ENCODE measurements at places on chromosomes 6 and 20.

DNA sequence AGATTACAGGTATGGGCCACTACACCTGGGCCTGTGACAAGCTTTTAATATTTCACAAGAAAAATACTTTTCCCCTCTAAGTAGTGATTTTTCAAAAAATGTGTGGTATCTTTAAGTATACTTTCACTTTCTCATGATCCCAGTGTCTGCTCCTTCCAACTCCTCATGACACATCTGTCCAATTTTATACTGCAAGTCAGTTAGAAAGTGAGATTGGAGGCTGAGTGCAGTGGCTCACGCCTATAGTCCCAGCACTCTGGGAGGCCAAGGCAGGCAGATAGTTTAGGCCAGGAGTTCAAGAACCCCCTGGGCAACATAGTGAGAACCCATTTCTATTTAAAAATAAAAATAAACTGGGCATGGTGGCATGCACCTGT is 20.2 kb downstream of the PIM1 start:
- no peak for DNase-seq

DNA sequence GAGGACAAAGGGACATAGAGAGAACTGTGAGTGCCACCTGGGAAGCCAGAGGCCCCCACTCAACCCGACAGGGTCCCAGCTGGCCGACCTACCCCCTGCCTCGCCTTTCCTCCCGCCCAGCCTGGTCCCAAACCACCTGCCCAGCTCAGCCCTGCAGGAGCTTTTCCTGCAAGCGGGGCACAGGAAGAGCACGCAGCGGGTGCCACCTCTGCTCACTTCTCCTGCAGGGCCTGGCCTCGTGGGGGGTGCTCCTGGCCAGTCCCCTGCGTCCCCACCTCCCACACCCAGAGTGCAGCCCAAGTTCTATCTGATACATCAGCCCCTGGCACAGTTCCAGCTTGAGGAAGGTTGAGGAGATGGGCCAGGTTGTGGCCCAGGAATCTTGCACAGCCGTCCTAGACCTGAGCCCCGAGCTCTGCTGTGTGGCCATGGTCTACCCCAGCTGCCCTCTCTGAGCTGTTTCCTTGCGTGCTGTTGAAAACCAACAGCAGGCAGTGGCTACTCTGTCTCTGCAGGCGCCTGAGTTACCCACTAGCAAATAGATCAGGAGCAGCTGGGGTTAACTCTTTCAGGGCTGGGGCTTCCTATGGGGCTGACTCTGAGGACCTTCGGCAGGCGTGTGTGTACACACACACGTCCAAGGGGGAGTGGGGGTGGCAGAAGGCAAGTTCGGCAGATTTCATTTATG is 1.7 kb downstream of the NECAB3 start:
- DNase-seq = no peak

- no peak for DNase-seq
These were observed 172.4 kb upstream of the SSTR4 start for GRCh38 chr20:22862671-22863230.

- no peak for DNase-seq
These were observed 14.3 kb downstream of the B4GALT5 start for GRCh38 chr20:49699200-49699992.

- no peak for DNase-seq
These were observed 28.7 kb downstream of the TXNDC5 start for GRCh38 chr6:7881765-7882500.

DNA sequence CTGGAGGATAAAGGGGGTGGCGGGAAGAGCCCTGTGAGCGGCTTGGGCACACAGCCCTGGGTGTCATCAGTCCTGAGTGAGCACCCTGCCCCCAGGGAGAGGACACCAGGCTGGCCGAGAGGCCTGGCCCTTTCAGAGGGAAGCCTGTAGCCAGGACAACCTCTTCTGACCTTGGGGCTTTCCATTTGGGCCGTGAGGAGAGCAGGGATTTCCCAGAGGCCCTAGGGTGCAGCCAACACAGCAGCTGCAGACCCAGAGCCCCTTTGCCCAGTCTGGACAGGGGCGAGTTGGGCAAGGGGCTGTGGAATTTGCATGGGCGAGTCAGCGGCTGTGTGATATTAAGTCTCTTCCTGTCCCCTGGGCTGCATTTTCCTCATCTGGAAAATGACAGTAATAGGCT is 6.3 kb downstream of the MAP1LC3A start:
- no peak for DNase-seq

DNA sequence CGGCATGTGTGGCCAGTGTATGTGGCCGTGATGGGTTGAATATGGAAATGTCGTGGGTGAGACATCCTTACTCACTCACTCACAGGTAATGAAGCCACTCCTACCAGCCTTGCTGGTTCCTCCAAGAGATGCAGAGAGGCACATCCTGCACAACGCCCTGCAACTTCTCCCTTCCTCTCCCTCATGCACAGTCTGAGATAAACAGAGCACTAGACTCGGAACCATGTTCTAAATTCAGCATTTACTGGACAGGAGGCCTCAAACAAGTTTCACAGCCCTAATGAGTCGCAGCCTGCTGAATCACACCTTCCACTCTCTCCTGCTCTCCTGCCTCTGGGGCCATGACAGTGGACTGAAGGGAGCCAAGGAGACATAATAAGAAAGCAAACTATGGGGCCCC is 91.2 kb downstream of the ISM1 start:
- DNase-seq = no peak

GRCh38 chr6:82022614-82023129 is 224.9 kb downstream of the IBTK start:
- DNase-seq = no peak

Measured in activated CD8-positive, alpha-beta T cell treated with anti-CD3 and anti-CD28 coated beads, Interleukin-2, amount 10 ng/mL, durations not matched to agents 7 days and 5 days (primary cell).